ENCODE measurements at places on chromosomes 1 and 21. TPM values are rescaled to one million over a fixed set of nuclear protein-coding genes. Genes with fewer than 3 reads are reported as not detected.

DAP3 gene
- 48.6 TPM for total RNA-seq

OR10K1 gene
- not detected for total RNA-seq

KCNK1 gene
- 0.90 TPM for total RNA-seq

GRCh38 chr1:204032642-204033235 is 40.2 kb upstream of the SOX13 start:
- no peak for DNase-seq

DNA sequence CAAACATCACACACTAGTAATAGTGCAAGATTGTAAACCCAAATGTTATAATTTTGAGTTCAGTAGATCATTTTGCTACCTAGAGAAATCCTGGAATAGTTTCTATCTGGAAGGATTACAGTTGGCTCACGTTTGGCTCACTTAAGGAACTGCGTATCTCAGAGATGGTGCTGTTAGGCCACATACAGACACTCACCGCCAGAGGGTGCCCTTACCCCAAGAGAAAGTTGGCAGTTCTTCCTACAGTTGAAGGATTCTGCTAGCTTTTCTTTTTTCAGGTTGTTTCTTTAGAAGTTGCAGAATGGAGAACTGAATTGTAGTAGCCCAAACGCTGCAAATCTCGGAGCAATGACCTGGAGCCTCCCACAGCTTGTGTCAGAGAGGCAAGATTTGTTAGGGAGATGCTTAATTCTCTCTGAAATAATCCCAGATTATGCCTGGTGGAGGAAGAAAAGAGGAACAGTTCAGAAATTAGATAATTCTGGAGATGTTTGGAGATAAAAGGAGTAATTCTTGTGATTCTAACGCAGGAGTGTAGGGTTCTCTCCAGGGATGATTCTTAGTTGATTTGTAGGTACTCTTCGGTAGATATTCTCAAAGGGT is 87.9 kb upstream of the PAPPA2 start:
- peak; percentile 62 for DNase-seq

DNA sequence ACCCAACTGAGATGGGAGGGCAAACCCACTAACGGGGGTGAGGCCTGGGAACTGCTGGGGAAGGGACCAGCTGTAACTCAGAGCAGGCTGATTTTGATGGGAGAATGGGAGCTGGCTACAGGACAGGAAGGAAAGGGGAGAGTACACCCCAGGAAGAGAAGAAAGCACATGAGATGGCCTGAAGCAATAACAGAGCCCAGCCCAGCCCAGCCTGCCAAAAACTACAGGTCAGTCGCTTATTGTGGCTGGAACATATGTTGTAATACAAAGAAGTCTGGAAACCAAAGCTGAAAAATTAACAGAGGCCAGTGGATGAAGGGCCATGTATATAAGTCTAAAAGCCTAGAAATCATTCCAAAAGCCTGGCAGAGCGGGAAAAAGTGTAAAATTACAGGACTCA is 1.6 kb downstream of the ITLN2 start:
- no peak for DNase-seq

DNA sequence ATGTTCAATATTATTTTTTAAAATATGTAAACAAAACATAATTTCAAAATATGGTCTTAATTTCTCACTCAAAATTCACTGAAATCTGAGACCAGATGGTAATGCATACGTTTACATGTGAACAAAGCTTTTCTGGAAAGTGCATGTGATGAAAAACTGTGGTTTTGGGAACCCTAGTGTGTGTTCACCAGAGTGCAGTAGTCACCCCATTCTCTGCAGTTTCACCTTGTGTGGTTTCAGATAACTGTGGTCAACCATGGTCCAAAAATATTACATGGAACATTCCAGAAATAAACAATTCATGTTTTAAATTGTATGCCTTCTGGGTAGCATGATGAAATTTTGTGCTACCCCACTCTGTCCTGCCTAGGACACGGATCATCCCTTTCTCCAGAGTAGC is 2021.9 kb downstream of the MRPL39 start:
- DNase-seq, result no peak
